CD8-positive, alpha-beta memory T cell (primary cell): ENCODE measurements at places on chromosomes 12 and 14.

GRCh38 chr14:92557544-92557912 is 43.9 kb downstream of the RIN3 start:
- DNase-seq = no peak

DNA sequence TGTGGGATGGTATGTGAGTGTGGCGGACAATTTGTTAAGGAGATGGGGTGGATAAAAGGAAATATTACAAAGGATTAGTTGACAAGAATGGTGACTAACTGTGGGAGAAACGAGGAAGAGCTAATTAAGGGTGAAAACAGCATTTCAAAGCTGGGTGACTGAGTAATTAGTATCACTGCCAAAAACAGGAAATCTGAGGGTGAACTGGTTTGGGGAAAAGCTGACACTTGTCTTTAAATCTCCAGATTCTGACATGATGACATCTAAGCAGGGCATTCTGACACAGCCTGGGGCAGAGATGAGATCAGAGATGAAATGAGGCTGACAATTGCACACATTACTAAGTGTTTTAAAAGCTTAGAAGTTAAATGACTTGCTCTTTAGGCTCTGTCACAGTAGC is 42.4 kb upstream of the CCDC175 start:
- no peak for DNase-seq

DNA sequence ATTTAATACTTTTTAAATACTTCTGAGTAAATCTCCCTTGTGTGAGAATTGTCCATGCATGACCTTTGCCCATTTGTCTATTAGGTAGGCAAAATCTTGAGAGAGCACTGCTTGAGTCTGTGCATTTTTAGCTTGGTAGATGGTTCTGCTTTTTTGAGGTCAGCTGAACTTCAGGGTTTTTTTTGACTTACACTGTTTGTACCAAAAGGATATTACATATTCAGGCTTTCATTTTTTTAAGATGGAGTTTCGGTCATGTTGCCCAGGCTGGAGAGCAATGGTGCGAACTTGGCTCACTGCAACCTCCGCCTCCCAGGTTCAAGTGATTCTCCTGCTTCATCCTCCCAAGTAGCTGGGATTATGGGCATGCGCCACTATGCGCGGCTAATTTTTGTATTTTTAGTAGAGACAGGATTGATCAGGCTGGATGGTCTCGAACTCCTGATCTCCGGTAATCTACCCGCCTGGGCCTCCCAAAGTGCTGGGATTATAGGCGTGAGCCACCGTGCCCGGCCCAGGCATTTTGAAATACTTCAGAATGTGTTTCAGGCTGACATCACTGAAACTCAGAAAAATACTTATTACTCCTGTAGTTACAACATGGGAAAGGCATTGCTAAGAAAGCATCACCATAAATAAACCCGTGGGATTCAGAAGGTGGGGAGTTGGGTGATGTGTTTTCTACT is 11.1 kb downstream of the RASSF3 start:
- no peak for DNase-seq

- no peak for DNase-seq
These were observed 289.8 kb upstream of the RTL1 start for GRCh38 chr14:101193106-101193844.

DNA sequence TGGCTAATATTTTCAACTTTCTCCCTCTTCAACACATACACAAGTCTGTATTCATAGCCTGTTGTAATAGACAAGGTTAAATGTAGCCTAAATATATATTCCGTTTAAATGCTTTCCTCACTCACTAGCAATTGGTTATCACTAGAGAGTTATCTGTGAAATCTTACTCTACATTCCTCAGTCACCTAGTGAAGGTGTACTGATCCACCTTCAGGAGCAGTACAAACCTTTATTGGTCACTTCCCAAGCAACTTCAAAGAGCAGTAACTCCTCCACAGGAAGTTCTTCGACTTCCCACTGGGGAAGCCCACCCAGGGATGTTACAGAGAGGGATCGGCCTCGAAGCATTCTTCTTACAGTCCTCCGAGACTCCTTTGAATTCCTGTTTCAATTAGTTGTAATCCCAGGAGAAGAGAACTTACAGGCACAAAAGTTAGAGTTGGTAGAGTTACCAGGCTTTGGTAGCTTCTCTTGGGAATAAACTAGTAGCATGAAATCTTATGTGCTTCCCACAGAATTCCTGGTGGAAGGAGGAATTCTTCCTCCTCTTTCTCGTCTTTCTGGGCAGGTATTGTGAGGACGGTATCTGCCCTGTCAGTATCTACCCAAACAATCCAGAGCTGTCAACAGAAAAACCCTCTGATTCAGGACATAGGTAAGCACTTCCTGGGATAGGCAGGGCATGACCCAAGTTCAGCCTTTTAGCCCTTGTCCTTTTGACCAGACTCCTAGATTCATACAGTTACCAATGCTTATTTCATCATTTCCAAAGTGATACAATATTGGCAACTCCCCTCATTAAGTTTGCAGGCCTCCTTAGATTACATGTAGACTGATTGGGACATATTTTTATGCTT is at the start of gene GYS2:
Gene GYS2 (minus strand): TSS at position 603 of the 857 bp plus-strand sequence. CDS start 255 bp downstream, at position 348.
- DNase-seq = no peak

DNA sequence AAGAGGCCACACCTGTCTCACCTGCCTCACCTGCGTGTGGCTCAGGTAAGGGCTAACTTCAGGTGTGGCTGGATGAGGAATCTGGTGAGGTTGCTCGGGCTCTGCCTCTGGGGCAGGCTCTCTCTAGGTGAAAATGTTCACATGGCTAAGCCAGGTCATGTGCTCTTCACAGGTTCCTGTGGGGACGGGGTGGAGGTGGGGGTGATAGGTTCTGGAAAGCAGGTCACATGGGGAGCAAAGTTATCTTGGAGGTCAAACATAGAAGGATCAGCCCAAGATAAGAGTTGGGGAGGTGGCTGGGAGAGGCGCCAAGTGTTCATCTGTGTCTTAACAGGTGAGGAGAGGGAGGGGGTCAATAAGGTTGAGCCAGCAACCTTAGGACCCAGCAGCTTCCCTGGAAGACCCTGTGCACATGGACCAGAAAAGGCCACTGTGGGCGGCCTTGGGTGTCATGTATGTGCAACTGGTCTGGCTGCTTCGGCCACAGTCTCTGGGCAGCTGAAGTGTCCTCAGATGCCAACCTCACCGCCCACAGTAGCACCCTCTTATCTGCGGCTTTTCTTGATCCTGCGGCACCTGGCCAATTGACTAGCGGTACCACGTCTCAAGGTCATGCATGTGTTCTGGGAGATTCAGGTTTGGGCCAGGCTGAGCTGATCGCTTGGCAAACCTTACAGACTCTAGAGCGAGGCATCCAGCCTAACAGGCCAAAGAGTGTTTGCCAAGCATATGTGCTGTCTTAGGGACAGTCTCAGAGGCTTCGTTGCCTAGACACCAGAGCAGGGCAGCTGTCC is 60.5 kb downstream of the CACNA1C start:
- no peak for DNase-seq

GRCh38 chr12:91467686-91468085 is 285.1 kb upstream of the DCN start:
- no peak for DNase-seq

DNA sequence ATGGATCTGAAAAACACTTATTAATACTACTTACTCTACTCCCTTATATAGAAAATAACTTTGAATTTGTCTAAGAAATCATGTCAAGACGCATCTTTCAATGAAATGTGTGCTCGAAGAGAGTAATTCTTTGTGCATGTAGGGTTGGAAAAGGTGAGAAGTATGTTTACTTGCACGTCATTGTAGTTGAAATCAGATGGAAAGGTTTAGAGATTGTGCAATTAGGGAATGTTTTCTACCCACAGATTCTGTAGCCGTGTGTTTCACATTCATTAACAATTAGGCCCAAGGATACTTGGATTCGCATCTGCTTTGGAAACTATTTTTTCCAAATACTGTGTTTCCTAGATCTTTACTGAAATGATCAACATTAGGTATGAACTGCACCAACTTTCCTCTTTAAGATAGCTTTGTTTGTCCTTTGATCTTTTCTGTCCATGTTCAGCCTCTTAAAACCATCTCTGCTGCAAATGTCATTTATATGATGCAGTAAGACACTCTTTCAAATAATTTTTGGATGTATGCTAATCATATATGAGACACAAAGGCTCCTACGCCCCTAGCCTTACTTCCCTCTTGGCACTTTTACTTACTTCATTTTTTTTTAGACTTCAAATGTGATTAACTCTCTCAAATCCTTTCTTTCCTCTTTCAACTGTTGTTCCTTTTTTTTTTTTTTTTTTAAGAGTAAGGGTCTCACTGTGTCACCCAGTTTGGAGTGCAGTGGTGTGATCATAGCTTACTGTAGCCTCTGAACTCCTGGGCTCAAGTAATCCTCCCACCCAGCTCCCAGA is 58.0 kb upstream of the PSMA6 start:
- no peak for DNase-seq

- no peak for DNase-seq
These were observed 120.8 kb downstream of the PPHLN1 start for GRCh38 chr12:42446761-42447160.

GRCh38 chr12:52052468-52053186 is 1.4 kb downstream of the NR4A1 start:
- DNase-seq = no peak

- no peak for DNase-seq
These were observed 130.2 kb upstream of the HMGA2 start for GRCh38 chr12:65694130-65694529.

DNA sequence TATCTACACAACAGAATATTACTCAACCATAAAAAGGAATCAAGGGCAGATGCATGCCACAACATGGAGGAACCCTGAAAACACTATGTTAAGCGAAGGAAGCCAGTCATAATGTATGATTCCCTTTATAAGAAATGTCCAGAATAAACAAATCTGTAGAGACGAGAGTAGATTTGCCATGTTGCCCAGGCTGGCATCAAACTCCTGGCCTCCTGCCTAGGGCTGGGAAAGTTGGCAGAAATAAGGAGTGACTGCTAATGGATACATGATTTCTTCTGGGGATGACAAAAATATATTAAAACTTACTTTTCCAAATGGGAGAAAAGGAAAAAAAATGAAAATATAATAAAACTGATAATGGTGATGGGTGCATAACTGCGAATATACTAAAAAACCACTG is 10.9 kb downstream of the CLIP1 start:
- no peak for DNase-seq

DNA sequence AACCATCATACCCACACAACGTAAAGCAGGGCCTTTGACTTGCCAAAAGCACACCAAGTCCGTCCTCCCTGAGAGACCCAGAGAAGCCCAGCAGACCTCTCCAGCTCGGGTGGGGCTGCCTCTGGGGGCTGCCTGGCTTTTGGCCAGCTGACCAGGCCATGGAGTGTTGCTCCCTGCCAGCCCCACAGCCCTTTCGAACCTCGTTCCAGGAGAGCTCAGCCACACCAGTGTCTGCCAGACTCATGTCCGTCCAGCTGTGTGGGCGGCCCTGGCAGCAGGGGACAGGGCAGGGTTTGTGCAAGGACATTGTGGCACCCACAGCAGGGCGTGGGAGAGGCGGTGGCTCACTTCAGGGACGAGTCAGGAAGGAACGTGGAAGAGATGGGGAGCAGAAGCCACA is 22.6 kb upstream of the IRF2BPL start:
- no peak for DNase-seq

DNA sequence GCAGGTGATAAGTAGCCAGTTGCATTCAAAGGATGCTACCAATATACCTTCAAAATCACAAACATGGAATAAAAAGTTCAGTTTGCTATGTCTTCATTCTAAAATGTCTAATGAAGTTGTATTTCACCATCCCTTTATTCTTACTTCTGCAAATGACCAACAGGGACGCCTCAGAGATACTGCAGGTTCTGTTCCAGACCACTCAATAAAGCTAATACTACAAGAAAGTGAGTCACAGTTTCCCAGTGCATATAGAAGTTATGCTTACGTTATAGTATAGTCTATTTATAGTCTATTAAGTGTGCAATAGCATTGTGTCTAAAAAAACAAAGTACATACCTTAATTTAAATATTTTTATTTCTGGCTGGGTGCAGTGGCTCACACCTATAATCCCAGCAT is 29.3 kb upstream of the EIF5 start:
- DNase-seq = no peak

DNA sequence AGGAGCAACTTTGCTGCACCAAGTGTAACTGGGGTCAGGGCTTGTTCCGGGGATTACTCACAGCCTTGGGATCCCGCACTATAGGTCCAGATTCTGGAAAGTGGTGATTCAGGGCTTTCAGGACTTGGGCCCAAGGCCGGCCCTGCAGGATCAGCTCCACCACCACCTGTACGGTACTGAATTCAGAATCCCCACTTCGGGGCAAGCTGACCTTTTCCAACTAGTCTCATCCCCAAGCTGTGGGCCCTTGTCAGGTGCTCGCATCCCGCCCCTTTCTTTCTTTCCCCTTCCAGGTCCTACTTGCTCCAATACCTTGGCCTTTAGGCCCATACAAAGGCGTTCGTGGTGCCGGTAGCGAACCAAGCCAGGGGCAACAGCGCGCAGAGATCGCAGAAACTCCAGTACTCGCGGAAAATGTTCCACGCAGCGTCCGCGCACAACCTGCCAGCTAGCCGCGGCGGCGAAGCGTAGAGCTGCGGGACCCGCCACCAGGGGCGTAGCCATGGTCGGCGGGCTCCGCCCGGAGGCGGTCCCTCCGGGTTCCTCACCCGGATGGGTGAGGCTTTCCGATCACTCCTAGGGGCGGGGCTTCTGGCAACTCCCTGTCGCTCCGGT is 487 bp downstream of the TINF2 start:
- DNase-seq = peak; percentile 92

- DNase-seq = no peak
These were observed 503.2 kb downstream of the MED13L start for GRCh38 chr12:115774148-115774895.

DNA sequence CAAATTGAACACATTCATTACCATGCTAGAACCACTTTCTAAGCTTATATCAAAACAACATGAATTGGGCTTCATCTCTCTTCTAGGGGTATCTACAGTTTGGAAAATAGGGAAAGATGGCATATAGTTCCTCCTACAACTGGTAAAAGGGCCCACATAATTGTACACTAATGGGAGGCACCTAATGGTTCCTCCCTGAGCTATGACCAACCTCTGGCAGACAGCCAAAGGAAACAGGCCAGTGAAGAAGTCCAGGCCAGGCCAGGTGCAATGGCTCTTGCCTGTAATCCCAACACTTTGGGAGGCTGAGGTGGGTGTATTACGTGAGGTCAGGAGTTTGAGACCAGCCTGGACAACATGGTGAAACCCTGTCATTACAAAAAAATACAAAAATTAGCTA is 23.2 kb upstream of the APOF start:
- DNase-seq = no peak

DNA sequence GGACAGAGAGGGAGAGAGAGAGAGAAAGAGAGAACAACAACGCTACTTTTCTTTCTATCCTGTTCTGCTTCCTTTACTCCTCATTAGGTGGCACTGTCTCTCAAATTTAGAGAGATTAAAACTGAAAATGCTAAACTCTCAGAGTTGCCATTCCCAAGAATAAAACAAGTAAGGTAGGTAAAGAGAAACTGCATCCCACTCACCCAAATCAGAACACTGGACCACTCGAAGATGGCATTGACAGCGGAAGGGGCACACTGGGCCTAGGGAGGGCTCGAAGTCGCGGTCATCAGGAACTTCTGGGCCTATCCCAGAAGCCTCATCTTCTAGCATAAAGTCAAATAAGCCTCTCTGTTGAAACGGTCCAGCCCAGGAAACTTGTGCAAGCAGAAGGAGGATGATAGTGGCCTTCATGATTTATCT is 4.5 kb downstream of the DCN start:
- no peak for DNase-seq
